ENCODE measurements at places on chromosomes 7 and 10.

DNA sequence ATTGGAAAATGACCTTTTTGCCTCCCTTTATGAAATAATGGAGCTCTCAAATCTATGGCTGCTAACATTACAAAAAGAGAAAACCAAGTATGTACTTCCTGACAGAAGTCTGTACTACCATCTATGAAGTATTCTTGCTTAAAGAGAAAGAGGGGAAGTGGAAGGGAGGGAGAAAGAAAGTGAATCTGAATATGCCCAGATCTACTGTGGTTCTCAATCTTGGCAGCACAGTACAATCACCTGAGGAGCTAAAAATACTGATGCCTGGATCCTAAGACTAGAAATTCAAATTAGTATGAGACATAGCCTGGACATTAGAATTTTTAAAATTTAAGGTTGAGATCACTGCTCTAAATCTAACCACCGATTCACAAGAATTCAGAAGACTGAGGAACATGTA, 85.2 kb downstream of the IGF2BP3 start:
- no peak for DNase-seq

DNA sequence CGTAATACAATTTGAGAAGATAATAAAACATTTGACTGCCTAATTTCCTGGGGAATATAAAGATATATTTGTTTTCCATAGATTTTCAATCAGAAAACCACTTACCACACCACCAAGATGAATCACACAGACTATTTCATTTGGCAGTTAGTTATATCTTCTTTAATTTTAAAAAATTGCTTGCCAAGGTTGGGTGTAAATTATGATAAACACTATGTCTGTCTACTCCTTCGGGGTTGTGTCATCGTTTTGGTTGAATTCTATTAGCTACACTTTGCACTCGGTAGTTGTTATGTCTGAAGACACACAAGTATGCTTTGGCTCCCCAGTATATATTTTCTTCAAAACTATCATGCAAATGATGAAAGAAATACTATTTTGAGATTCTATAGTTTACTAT, 594.8 kb upstream of the SEMA3D start:
- DNase-seq = no peak

DNA sequence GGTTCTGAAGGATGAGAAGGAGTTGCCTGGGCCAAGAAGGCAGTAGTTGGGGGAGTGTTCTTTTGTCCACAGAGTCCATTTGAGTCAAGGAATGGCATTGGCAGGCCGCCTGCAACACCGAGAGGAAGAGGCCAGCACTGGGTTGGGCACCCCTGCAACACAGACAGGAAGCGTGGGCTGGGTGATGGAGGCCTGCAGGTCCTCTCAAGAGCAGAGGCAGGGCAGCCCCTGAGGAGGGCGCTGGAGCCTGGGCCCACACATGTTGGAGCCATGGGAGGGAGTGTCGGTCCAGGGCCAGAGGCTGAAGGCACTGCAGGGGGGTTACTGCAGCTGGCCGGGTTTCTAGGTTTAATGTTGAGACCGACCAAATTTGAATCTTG, 137.3 kb downstream of the PTPN20 start:
- no peak for DNase-seq

GRCh38 chr10:89491932-89492331, 43.5 kb downstream of the SLC16A12 start:
- DNase-seq = no peak

GRCh38 chr10:130111852-130112180, 1.2 kb upstream of the C10orf143 start:
- DNase-seq = no peak

DNA sequence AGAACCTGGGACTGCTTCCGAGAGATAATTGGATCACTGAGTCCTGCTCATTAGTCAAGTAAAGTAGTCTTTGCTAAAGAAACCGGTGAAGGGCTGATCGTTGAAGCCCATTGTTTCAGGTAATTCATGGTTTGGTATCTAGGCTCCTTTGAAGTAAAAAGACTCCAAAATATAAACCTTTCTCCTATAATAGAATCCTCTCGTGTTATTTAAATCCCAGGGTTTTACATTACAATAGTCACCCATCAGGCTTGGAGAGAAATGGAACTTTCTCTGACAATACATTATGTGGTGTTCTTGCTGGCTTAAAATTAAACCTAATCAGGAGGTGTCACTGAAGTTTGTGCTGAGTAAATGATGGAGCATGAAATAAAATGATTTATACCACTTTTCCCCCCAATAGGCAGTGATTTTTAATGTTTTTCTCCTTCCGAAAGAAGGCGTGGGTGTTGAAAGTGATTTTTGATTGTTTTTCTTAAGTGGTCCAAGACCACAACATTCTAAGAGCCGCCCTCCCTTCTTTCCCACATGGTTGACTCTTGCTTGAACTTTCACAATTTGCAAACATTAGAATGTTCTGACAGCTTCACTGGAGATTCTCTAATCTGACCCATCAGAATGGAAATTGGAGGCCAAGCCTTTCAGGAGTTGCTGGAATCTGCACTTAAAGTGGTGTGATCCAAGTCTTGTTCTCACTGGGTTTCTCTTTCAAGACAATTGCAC, 44.2 kb downstream of the LRMDA start:
- no peak for DNase-seq

DNA sequence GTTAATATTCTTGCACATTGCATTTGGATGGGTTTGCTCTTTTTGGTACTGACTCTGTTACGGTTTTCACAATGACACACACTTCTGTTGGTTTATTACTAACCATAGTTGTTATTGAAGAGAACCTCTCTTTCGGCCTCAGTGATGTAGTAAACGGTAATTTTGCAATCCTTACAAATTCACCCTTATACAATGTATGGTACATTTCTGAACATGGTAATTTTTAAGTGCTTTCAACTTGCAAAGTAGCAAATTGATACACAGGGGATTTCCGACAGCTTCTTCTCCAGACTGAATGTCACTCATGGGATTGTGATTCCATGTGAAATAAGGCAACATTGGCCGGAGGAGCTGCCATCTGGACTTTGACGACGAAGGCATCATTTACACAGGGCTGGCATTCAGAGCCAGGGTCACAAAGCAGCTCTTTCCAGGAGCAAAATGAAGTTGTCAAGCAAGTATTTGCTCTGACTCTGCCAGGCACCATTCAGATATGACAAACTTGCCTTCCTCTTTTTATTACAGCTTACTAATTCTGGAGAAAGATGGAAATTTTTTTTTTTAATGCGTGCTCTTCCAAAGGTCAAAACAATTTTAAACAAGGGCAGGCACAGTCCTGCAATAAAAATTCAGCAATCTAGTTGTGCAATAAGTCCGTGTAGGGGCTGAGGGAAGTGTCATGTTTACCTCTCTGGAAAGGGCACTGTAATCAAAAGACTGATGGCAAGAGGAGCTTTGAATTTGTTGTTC, 711.5 kb upstream of the C7orf33 start:
- DNase-seq = no peak

- no peak for DNase-seq
Measured at GRCh38 chr10:109183366-109183765, 739.9 kb downstream of the XPNPEP1 start.

DNA sequence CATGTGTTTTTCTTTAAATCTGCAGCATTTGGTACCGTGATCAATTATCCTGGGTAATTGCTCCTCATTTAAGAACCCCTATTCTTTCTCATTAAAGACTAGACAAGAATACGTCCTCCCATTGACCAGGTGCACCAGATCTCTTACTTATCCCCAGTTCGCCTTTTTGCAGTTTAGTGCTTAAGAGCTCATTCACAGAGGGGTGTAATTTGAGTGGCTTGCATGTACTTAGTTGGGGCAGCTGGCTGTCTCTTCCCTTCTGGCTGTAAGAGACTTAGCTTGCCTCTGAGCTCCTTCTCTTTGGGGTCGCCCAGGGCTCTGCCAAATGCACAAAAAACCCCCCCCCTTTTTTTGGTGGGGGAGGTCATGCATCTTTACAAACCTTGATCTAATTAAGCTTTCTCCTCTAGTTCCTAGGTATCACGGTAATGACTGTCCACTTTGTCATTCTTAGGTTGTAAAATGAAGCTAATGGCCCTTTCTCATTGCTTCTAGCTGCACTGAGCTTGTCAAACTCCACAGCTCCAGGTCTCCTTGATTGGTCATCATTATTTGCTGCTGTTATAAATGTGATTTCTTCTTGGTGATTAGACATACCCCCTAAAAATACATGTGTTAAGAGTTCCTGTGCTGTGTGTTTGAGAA, 26.3 kb downstream of the GAD2 start:
- DNase-seq = no peak

DNA sequence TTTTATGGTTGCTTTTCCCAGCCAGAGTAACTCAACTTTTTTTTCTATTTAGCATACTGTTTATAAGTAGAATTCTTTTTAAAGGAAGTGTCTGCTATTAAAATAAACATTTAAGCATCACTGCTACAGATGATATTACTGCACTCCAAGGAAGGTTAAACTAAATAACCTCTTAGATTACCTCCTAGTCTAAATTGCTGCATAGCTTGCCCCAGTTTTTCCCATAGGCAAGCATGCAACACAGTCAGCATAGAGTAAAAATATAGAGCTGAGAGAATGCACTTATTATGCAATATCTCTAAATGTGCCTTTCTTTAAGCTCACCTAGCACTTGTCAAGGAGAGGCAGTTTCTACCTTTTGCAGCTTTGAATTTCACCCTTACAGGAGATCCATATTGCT, 1392.4 kb upstream of the CELF2 start:
- DNase-seq = no peak
